Adrenal gland (tissue), 19 donors: ENCODE measurements at places on chromosomes 6 and 20.

DNA sequence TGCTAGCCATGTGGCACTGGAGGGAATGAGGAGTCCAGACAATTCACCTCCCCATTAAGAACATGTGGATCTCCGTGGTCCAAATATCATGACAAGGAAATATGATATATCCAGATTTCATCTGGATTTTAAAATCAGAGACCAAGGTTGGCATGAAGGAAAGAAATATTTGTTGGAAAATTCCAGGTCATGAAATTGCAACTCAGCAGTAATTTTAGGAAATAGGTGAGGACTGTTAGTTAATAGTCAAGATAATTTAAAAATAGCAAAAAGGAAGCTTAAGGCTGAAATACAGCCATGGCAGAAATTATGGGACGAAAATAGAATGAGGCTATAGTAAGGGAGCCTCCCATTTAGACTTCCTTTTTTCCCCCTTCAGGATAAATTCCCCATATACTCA is 26.9 kb downstream of the DEFB114 start:
- no peak for DNase-seq

DNA sequence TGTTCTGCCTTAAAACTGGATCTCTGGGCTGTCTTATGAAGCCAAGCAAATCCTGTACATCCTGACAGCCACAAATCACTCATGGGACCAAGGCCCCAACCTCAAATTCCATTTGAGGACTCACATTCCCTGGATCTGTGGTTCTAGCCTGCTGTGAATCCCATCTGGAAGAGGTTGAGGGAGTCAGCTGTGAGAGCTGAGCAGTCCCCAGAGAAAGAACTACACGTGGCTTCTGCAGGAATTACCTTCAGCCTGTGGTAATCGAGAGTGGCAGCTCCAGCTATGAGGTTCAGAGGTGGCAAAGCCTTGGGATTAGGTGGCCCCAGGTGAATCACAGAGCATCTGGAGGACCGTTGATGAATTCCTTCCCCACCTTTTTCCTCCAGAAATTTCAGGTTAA is 245.2 kb downstream of the SLC24A3 start:
- no peak for DNase-seq

GRCh38 chr6:166024252-166024651 is 143.4 kb downstream of the TBXT start:
- DNase-seq = no peak

GRCh38 chr6:21984561-21984960 is 312.3 kb downstream of the PRL start:
- DNase-seq = no peak

- DNase-seq = no peak
Measured at GRCh38 chr20:60035486-60035885, 77.3 kb downstream of the CDH26 start.

DNA sequence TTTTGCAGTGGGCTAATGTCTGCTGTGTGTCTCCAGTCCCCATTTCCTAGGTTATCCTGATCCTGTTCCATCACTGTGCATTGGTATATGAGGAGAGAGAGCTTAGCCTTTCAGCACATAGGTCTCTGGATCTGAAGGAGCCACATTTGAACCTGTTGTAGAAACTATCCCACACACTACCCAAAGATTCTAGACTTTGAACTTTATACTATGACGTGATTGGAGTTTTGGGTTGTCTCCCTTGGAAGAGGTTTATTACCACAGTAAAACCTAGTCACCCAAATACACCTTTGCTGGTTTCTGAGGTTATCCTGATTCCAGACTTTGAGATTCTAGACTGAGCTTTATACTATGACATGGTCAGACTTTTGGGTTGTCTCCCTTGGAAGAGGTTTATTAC is 8.0 kb upstream of the OSTM1 start:
- no peak for DNase-seq
